ENCODE measurements at places on chromosomes 1 and 21. TPM values are rescaled to one million over a fixed set of nuclear protein-coding genes. Genes with fewer than 3 reads are reported as not detected.

Gene OR2T2
- not detected for total RNA-seq

Gene SPATA1
- 5.0 TPM for total RNA-seq

Gene FAAP20
- 177 TPM for total RNA-seq

Gene RNU1-4
- 1,290 TPM for total RNA-seq

Gene SPTA1
- total RNA-seq = not detected

Gene FCGR3B
- total RNA-seq = not detected

Gene USH2A
- total RNA-seq = not detected

Gene KRTAP7-1
- total RNA-seq = not detected

Gene CD52
- total RNA-seq = 1.6 TPM

Gene MAGOH
- total RNA-seq = 63.8 TPM

Gene CACNA1E
- not detected for total RNA-seq

Gene RBP7
- 28.9 TPM for total RNA-seq

Gene KRTAP21-2
- total RNA-seq = not detected

Gene CLCA4
- total RNA-seq = 0.08 TPM

Gene TXNDC12
- total RNA-seq = 77.5 TPM

Gene RHD
- not detected for total RNA-seq

Gene ANGPTL3
- total RNA-seq = not detected

Gene IL24
- total RNA-seq = not detected

Gene PADI4
- not detected for total RNA-seq

Gene SPRR5
- total RNA-seq = not detected

Gene MAEL
- not detected for total RNA-seq

Gene MIXL1
- total RNA-seq = 0.69 TPM

Gene LCE2D
- not detected for total RNA-seq

Gene KIF17
- 3.9 TPM for total RNA-seq

Gene VSIG8
- not detected for total RNA-seq

Gene ZNF692
- total RNA-seq = 62.3 TPM

Gene FAM72C
- total RNA-seq = 1.2 TPM

Gene FCRL4
- total RNA-seq = not detected

Gene ADAMTS4
- 0.26 TPM for total RNA-seq

Gene LEFTY1
- total RNA-seq = not detected

Gene LEPROT
- 53.6 TPM for total RNA-seq

Gene RHBDL2
- total RNA-seq = 7.1 TPM

Gene MYOM3
- total RNA-seq = 0.05 TPM

Gene PFDN2
- total RNA-seq = 98.6 TPM

Gene TSPAN2
- total RNA-seq = not detected

Gene PTPRU
- total RNA-seq = 0.72 TPM

Gene TRIM63
- not detected for total RNA-seq

Gene PROK1
- not detected for total RNA-seq

Measured in Panc1 (cell line).